ENCODE measurements at places on chromosomes 4 and X.
A peak's percentile ranks its signal among the peaks of the same experiment; 100 is the strongest.

DNA sequence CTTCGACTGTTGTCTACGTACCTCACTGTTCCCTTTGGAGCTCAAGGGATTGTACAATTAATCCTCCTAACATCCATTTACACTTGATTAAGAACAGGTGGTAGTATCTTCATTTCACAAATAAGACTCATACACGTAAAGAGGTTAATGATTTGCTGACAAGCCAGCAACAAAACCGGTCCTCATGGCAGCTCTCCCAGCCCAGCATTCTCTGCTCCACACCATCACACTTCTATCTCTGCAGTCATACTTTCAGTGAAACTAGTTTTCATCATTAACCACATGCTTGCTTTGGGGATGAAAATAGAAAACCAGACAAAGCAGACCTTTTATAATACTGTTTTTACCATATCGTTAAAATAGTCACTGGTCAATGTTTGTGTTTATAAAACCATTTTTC is 28.7 kb upstream of the CASK start:
- DNase-seq = no peak

- no peak for DNase-seq
Observed at GRCh38 chrX:69366183-69366582, 137.9 kb upstream of the NALF2 start.

- DNase-seq = no peak
Observed at GRCh38 chr4:93996895-93997294, 168.3 kb downstream of the ATOH1 start.

GRCh38 chr4:111501946-111502345 is 643.3 kb upstream of the FAM241A start:
- DNase-seq = no peak

DNA sequence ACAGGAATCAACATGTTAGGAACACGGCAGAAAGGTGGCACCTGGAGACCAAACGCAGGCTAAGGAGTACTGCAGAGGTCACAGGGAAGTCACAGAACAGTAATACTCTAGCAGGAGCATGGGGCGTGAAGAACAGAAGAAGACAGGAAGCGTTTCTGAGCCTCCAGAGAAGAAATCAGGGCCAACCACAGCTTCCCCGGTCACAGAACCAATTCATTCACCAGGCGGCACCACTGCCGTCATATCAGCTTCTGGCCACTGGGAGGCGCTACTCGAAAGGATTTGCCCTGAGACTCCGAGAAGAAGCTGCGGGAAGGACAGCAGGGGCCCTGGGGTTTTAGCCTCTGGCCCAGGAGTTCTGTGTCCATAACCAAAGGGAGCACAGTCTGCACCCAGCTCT is 78.0 kb upstream of the DRD5 start:
- DNase-seq = peak; percentile 10

DNA sequence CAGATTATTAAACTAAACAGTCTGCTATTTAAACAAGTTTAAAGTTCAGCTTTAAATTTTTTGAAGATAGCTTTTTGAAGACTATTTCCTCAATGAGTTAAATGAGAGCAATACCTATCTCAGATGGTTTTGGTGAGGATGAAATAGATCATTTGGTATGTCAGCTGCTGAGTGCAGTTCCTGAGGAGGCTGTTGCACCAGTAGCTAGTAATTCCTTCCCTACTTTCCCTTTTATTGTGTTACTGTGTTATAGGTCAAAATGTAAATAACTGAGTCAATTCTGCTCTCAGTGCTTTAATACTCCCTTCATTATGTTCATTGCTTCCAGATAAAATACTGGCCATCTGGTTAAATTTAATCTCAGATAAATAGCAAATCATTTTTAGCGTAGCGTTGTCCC is 48.6 kb downstream of the BMPR1B start:
- DNase-seq = no peak

GRCh38 chrX:136708348-136708747 is 60.4 kb downstream of the CD40LG start:
- peak; percentile 8 for DNase-seq

DNA sequence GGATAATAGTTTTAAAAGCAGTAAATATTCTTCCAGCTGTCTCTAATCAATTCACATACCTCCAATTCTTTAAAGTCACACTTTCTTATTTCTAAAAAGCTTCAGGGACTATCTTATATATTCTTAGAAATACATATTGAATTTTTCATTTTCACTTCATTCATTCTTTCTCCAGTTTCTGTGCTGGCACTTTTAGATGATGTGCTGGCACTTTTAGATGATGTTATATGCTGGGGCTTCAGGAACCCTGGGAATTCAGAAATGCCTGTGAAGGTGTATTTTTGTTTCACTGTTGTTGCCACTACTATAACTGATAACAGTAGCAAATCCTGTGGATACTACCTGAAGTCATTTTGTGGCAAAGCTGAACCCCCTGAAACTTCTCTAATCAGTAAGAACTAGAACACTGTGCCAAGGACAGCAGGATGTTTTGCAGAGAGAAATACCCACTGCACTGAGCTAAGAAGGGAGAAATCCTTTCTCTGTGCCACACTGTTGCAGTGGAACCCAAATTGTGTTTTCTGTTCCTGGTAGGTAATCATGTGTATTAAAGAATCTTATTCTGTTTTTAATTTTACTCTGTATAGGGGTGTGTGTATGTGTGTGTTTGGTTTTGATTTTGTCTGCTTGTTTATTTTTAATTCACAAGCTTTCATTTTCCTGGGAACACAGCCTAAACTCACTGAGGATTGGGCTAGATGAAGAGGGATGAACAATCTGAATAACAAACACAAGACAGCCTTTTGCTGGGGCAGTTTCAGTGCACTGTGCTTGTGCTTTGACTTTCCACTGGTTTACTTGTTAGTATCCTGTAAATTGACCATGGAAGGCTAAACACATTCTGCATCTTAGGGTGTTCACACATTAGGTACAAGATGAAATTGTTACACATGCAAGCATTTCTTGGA is 898.3 kb downstream of the CCSER1 start:
- no peak for DNase-seq

- peak; percentile 77 for DNase-seq
Observed at GRCh38 chrX:2848871-2849301, 20.2 kb downstream of the GYG2 start.

- no peak for DNase-seq
Observed at GRCh38 chr4:5041699-5042098, 9.6 kb upstream of the STK32B start.

- peak; percentile 74 for DNase-seq
Observed at GRCh38 chr4:169604131-169604900, 8.1 kb downstream of the NEK1 start.

- no peak for DNase-seq
Observed at GRCh38 chrX:140928739-140929138, 73.7 kb upstream of the SPANXB1 start.
